ENCODE measurements at places on chromosomes 11 and 22. TPM values are rescaled to one million over a fixed set of nuclear protein-coding genes. Genes with fewer than 3 reads are reported as not detected.

Gene MPZL2
- 13.1 TPM for total RNA-seq

Gene OR52I2
- not detected for total RNA-seq

Gene CCDC157
- 13.1 TPM for total RNA-seq

Gene APOL1
- total RNA-seq = 1.8 TPM

Gene QSER1
- total RNA-seq = 21.6 TPM
